ENCODE measurements at places on chromosomes 11 and 22.

- DNase-seq, result no peak
These were observed 9.0 kb upstream of the SPINDOC start for GRCh38 chr11:63804259-63804658.

GRCh38 chr11:96543177-96543576 lies 153.4 kb downstream of the JRKL start:
- DNase-seq, result no peak

GRCh38 chr11:62545437-62546243 lies 966 bp downstream of the AHNAK start:
- DNase-seq, result peak; percentile 36

DNA sequence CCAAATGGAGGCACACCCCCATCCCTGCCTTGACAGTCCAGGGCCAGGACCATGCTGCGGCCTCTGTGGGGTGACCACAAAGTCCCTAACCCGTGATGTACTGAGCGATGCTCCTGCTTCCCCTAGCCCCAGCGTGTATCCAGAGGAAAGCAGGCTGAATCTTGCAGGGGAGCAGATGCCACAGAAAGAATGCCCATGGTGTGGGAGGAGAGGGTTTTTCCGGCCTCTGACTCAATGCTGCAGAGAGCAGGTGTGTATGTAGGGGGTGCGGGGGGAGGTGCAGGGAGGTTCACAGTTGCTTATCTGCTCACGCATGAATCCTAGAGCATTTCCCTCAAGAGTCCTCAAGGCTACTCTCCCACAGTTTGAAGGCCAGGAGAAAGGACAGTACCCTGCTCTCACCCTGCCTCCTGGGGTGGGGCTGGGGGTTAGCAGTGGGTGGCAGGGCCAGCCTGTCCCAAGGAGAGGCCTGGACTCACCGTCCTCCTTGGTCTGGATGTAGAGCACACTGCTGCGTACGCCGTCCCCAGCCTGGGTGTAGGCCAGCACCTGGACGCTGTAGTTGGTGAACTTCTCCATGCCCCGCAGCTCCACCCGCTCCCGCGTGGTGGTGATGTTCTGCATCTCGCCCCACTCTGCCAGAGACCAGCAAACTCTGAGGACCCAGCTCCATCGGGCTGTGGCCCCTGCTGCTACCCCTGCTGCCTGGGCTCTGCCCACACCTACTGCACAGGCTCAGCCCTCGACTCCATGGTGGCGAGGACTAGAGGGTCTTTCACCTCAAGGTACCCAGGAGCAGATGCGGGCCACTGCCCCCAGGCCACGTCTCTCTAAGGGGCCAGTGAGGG lies 130.8 kb downstream of the CEP164 start:
- no peak for DNase-seq

DNA sequence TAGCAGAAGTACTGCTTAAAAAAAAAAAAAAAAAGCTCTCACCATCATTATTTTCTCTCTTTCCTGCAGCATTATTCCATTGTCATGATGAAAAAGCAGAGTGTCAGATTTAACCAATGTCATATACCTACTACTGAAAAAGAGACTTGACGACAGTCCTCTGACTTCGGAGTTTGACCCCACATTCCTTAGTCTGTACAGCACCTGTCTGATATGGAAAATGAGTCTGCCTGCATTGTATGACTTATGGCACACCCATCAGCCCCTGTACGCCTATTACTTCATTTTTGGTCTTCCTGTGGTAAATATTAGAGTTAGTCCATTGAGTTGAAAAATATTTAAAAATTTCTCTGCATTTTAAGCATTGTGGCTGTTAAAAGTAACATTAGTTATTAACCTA lies 54.5 kb upstream of the NOX4 start:
- DNase-seq, result no peak

GRCh38 chr11:36019005-36019596 lies 75.2 kb downstream of the LDLRAD3 start:
- no peak for DNase-seq

GRCh38 chr11:58024601-58025091 lies 965 bp downstream of the OR9Q1 start:
- no peak for DNase-seq

DNA sequence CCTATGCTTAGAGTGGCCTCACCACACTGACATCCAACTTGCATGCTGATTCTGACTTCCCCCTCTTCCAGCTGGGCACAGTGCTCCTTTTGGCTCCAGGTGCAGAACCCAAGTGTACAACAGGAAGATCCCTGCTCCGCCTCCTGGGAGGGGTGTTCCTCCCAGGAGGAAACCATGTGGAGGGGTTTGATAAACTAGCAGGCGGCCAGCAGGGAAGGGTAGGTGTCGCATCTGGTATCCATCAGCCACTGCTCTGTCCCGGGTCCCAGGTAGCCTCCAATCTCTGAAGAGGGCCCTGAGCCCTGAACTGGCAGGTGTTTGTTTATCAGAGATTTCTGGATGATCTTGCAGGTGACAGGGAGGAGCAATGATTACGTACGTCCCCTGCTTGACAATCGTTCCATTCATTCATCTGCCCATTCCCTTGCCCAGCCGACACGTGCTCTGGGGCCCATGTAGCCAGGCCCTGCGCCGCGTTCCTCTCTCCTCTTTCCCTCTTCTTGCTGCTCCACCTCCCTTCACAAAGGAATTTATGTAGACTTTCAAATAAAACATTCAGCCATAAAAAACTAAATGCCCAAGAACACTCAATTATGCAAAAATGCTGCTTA lies 41.2 kb upstream of the MICAL2 start:
- DNase-seq, result no peak

DNA sequence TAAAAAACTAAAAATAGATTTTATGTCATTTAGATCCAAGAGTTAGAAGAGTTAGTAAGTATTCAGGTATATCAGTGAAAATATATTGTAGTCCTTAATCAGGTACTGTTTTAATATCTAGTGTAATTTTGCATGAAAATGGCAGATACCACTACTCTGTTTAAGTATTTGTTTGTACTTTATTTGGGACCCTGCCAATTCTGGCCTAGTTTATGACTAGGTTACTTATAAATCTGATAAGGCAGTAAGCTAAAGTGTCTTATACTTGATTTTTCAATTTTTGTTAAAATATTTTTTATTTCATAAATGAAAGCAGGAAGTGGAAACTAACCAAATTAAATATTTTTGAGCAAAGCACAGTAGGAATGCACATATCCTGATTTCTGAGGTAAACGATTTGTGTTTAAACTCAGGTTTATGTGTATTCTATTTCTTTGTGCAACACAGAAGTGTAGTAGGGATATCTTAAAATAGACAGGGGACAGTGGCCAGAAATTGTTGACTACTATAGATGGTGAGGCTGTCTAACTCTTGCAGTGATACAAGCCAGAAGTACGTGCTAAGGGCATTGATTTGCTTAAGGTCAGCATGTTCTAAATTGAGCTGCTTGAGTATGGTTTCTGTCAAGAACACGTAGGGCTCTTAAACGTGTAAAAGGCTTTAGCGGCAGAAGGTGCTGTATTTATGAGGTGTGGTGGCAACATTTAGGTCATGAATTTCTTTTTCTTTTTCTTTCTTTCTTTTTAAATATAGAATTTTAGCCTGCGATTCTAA lies 34.0 kb downstream of the HIPK3 start:
- no peak for DNase-seq

DNA sequence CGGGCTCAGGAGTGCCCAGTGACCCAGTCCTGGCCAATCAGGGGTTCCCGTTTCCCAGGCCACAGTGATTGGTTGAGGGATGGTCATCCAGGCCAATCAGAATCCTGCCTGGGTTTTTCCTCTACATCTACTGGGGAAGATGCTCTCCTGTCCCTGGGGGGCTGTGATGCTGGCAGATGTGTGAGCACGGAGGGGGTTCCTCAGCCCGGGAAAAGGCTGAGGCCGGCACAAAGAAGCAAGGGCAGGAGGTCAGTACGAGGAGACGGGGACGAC lies 171.2 kb downstream of the CTTN start:
- DNase-seq, result no peak

DNA sequence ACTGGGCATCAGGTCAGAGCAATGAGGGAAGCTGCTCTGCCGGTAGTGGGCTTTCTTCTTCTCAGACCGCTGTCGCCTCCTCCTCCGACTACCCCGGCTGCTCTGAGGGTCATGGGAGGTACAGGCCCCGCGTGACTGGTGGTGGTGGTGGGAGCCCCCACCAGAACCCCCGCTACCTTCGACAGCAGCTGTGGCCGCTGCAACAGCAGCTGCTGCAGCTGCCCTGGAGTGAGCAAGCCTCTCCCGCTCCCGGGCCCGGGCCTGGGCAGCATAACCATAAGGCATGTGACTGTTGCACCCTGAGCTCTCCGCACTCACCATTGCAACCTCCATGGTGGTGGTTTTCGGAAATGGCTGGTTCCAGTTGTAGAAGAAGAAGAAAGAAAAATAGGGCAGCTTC lies 4.5 kb downstream of the KCNA4 start:
- DNase-seq, result no peak

DNA sequence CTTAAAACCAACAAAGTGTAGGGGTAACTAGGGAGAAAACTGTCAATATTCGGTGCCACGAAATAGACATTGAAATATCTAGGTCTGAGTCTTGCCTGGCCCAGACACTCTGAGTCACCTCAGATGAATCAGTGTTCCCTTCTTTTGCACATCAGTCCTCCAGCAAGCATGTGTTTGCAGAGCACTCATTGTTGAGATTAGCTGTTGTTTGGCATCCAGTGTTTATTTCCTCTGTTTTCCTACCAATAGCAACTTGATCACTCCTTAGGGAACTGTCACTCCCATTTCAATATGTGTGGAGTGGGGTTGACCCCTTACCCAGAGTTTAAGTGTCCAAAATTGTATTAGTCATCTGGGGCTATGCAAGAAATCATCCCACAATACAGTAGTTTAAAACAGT lies 4.7 kb upstream of the ASCC2 start:
- DNase-seq, result no peak

- no peak for DNase-seq
These were observed 3.2 kb downstream of the NUP50 start for GRCh38 chr22:45166932-45167331.

- DNase-seq, result no peak
These were observed 92.6 kb upstream of the CSNK2A3 start for GRCh38 chr11:11445441-11446185.

- DNase-seq, result no peak
These were observed 106.2 kb upstream of the TBCEL start for GRCh38 chr11:120917559-120918239.

- DNase-seq, result peak; percentile 48
These were observed 58.3 kb downstream of the MYH9 start for GRCh38 chr22:36329254-36330078.

GRCh38 chr22:33247758-33248157 lies 189.6 kb upstream of the SYN3 start:
- no peak for DNase-seq

DNA sequence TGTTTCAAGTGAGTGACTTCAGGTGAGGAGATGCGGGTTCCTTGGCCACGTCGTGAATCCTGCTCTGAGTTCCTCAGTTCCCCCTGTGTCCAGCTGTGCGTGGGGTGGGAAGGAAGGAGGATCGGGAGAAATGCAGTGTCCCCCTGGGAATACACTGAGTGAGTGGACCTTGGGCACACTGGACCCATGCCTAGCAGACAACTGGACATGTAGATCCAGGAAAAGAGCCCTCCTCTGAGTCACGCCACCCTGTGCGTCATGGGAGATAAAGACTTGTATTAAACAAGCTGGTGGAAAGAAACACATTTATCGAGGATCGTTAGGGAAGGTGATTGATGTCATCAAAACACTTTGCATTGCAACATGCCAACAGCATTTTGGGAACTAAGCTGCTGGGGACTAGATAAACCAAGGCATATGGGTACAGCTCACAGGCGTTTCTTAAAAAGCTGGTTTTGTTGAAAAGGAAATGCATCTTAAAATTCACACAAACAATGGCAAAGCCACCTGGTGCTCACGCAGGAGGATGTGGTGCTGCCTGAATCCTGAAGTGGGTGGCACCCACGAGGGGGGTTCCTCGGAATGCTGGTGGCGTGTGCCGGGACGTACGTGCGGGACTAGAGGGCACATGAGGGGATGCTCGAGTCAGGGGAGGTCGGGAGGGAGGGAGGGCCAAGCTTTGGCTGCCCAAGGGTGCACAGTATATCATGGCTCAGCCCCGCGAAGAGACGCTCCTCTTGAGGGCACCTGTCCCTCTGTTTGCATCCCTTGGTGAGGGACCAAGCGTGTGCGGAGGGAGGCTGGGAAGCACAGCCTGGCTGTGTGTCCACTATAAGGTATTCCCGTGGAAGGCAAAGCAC lies 303.5 kb downstream of the TBC1D22A start:
- DNase-seq, result no peak

DNA sequence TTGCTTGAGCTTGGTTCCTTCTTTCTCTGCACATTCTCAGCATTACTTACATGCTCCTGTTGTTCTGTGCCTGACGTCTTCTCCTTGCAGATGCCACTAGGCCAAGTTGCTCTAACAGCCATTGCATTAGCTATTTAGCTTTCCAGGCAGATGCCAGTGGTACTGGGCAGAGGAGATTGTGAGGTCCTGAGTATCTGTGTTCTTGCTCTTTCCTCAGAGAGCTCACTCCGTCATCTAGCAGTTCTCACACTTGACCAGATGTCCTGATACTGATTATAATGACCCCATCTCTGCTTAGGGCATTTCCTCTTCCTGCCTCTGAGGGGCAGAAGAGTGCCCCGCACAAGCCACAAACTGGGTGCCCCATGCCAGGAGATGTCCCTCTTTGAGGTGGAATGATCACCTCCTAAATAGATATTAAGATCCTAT lies 30.7 kb downstream of the ARHGAP1 start:
- DNase-seq, result no peak

DNA sequence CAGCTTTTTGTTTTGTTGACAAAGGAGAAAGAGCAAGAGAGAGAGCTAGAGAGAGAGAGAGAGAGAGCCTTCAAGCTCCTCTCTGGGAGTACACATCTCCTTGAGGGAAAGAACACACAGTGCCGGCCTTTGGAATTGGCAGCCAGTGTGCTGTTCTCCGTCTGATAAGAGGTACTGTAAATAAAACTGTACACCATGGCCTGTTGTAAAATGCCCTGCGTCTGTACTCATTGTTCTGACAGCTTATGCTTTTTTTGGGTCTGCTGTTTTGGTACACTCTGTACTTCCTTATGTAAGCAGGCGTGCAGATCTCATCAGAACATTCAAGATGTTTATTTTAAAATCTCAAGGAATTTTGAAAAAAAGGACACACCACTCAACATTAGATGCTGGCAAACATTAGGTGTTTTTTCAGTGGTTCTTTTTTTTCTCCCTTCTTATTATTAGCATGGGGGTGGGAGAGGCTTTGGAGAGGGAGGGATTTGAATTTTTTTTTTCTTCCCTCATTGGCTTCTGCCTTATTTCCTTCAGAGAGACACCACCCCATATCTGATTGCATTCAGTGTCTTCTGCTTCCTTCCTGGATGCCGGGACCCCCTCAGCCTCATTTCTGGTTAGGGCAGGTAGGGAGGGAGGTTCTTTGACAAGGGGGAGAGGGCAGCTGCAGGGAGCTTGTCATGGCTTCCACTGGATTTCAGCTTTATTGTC lies 116.8 kb upstream of the NNMT start:
- DNase-seq, result no peak
